ENCODE measurements at places on chromosomes 16 and 17.
A peak's percentile ranks its signal among the peaks of the same experiment; 100 is the strongest.

- DNase-seq: no peak
Measured at GRCh38 chr16:56116577-56116964, 74.7 kb upstream of the GNAO1 start.

GRCh38 chr16:3980253-3981111, 100.0 kb upstream of the CREBBP start:
- no peak for DNase-seq

DNA sequence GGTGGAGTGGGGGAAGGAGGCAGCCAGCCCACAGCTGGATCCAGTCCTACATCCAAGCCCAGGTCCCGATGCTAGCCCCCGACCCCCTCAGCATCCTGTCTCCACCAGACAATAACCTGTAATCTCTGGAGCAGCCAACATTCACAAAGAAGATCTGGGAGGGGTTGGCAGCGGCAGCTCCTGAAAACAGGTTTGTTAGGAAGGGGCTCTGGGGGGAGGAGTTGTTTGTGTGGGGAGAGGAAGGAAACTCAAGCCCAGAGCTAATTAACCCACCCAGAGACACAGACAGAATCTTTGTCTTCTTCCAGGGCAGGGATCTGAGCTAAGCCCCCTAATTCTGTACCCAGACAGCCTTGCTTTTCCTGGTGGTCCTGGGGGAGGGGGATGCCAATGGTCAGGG, 4.6 kb upstream of the C17orf113 start:
- no peak for DNase-seq

- peak; percentile 32 for DNase-seq
Measured at GRCh38 chr17:28612936-28613872, 781 bp downstream of the RSKR start.

DNA sequence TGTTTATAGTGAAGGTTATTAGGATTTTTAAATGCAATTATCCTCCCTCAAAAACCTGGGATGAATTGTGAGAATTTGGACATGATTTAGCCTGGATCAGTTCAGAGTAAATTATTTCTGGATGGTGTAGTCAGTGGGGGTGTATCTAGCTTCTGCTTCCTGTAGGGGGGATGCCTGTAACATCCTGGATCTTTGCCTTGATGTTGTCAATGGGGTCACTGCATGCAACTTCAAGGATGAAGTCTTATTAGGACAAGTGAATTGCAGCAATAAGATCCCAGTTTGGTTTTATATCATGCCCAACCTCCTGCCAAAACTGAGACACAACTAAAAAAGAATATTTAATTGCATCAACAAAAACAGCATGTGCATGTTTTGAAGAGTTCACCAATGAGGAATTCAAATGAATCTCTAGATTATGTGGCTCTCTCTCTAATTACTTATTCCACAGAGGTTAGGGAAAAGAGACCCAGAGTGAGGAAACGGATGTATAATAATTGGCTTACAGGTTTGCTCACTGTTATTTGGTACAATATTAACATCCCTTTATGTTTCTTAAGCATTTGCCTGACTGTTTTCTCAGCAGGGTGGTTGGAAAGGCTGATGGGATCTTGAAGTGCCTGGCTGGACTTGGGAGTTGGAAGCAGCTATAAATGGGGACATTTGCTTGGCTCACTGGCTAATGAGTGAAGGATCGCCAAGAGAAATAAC, 159.8 kb downstream of the HS3ST3B1 start:
- no peak for DNase-seq

DNA sequence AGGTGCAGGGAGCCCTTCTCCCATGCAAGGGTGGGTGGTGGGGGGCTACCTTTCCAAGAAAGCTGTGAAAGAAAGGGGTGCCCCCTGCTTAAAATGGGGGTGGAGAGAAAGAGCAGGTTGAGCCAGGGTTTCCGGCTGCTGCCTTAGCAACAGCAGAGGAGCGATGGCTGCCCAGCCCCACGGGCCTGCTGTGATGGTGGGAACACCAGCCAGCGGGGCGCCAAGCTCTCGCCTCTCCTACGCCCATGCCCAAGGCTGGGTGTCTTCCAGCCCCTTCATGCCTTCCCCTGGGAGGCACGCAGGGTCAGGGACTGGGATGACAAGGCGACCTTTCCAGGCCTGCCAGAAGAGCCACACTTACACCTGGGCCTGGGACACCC, 3.0 kb downstream of the FMNL1 start:
- no peak for DNase-seq
